ENCODE measurements at places on chromosomes 5 and 9.

DNA sequence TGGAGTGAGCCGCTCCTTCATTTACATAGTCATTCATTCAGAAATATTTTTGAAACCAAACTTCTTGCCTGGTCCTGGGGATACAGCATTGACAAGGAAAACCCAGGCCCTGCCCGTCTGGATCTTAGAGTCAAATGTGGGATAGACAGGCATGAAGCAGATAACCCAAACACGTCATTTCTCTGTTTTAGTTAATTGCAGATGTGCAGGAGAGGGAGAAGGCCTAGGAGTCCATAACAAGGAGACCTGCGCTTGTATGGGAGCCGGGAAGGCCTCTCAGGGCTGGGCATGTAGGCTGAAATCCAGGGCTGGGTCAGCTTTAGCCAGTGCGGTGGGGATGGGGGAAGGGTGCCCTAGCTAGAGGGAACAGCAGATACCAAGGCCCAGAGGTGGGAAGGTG, 43.3 kb downstream of the PRRX2 start:
- no peak for DNase-seq

DNA sequence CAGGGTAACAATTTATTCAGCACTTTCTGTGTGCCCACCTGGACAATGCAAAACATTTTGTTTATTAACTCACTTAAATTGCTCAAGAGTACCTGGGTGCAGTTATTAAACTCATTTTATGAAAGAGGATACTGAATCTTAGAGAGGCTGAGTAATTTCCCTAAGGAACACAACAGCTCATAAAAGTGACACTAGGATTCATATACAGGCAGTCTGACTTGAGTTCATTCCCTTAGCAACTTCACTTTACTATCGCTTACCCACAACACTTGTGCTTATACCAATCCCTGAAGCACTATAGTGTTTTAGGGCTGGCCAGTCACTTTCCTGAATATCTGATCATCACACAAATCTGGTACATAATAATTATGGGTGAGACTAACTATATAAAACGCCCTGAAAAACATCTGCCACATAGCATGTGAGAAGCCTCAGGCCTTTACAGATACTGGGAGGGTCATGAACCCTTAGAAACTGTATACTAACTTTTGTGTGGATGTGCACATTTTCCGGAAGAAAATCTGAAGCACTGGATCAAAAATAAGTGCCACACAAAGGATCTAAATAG, 11.3 kb downstream of the TRPM6 start:
- no peak for DNase-seq

DNA sequence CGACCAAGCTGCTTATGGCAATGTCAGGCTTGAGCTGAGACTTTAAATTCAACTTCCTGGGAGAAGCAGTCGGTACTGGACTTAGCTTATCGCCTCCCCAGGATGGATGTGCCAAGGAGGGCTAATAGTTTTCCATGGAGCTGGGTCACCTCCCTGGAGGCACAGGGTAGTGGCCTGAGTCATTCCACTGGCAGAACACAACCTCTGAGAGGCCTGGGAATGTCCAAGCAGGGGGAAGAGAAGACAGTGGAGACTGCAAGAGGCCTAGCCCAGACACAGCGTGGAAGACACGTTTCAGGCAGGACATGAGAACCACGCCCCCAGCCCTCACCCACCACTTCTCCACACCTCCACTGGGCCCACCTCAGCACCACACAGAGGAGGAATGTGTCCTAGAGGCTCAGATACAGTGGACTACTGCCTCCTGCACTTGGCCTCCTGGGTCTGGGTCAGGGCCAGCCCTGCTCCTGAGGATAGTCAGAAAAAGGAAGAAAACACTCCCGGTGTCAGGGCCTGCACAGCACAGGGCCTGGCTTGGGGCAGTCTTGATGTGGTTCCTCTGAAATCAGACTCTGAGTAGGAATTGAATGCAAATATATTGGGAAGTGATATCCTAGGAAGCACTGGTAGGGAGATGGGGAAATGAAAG, 171.8 kb downstream of the FSTL4 start:
- peak; percentile 83 for DNase-seq

- DNase-seq, result no peak
Measured at GRCh38 chr9:38309324-38310195, 82.9 kb upstream of the ALDH1B1 start.

DNA sequence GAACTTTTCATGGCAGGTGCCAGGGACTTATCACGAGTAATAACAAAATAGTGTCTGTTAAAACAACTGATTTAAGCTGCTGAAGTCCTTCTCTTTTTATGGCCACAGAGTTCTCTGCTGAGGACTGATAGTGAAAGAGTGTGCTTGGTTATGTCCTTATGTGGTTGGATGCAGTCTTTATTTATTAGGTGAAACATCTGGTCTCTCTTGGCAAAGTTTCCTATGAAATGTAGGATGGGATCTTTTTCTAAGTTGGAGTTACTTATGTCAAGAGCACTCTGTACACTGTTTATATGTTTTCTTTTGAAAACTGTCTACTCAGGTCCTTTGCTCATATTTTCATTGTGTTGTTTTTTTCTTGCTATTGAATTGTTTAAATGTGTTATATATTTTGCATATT, 1816.1 kb upstream of the C9orf72 start:
- DNase-seq, result no peak

GRCh38 chr9:122347348-122348287, 23.2 kb upstream of the PTGS1 start:
- no peak for DNase-seq

DNA sequence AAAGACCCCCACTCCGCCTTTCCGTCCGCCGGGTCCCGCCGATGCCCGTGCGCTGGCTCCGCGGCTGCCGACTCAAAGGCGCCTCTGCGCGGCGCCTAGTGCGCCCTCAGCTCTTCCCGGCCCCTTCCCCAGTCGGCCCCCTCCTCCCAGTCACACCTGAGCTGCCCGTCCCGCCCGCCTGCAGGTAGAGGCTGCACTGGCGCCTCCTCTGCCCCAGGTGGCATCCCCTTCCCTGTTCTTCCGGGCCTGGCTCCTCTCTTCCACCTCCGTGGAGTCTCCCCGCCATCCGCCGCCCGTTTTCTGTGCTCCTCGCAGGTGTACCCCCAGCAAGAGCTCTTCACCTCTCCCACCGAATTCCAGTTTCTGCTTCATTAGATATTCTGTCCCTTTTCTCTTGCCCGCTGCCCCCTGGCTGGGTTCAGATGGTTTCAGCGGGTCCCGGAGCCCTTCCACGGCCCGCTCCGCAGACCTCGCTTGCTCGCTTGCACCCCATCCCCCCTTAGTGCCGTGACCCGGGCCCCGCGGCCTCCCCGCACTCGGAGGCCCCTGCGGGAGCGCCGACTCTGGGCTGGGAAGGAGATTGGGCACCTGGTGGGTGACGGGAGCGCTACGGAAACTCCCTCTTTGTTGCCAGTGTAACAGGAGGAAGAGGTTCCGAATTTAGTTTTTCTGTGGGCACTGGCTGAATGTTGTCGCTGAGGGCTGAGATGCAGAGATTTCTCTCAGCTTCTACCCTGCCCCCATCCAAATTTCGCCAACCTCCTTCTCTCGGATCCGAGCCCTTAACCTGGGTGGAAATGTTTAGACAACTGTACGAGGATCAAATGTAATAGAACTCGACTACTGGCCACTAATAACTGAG, 809 bp downstream of the SLC44A1 start:
- DNase-seq, result peak; percentile 83

GRCh38 chr9:70479880-70480291, 65.4 kb upstream of the KLF9 start:
- DNase-seq, result no peak

GRCh38 chr9:26058111-26058895, 380.1 kb upstream of the TUSC1 start:
- DNase-seq, result no peak

DNA sequence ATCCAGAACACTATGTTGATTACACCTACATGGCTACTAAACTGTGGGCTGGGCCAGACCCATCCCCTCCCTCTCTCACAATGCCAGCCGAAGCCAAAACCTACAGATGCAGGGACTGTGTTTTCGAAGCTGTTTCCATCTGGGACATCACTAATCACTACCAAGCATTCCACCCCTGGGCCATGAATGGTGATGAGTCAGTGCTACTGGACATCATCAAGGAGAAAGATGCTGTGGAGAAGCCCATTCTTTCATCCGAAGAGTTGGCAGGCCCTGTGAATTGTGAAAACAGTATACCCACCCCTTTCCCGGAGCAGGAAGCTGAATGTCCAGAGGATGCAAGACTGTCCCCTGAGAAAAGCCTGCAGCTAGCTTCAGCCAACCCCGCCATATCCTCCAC, 65.0 kb downstream of the ZNF462 start:
- DNase-seq, result no peak

GRCh38 chr5:33205727-33206410, 234.9 kb upstream of the TARS1 start:
- no peak for DNase-seq

DNA sequence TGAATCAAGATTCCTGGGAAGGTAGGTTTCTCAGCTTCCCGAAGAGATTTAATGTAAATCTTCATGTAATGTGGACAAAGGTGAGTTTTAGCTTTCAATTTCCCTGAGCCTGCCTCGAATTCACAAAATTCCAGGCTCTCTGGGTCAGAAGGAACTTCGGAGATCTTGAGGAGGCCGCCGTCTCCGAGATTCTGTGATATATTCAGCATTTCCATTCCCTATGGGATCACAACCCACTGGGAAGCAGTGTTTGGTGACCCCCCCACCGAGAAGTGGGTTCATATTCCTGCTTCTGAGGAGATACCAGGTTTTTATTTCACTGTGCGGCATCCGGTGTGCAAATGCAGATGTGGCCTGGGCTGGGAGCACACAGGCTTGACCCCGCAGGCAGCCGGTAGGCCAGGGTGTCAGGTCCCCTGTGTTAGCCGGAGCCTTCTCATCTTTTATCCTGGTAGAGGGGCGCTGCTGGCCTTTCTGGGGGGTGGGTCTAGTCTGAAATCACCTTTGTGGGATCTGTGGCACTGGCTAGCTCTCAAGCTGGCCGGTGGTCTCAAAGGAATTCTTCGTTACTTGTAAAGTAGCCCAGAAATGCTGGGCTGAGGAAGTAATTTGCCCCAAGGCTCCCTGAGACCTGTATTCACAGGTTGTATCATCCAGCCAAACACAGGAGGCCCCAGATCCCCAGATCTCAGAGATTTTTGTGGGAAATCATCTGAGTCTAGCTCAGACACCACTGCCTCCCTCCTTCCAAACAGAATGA, 1.4 kb downstream of the PLEKHG4B start:
- no peak for DNase-seq

DNA sequence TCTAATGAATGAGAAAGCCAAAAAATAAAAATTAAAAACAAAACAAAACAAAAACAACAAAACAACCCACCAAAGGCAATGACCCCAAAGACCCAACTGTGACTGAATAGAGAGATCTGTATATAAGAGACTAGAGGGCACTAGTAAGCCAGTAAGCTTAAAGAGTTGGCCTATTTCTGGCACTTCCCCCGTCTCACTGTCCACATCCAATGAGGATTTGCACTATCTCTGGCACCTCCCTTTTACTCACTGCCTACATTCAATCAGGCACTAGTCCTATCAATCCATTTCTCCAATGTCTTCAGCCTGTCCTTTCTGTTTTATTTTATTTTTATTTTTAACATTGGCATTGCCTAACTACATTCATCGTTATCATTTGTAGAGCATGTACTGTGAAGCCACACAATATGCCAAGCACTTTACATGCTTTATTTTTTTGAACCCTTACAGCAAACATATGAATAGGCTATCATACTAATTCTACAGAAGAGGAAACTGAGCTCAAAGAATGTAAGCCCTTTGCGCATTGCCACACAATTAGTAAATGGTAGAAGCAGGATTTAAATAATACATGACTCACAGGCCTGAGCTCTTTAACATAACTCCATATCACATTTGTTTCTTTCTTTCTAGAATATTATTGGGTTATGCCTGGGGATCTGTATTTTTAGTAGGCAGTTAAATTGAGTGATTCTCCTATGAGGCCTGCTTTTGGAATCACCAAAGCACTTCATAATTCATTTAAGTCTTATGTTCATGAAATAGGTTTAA, 70.0 kb downstream of the C6 start:
- DNase-seq, result no peak

- DNase-seq, result no peak
Measured at GRCh38 chr5:82785882-82786509, 291.2 kb downstream of the TMEM167A start.

DNA sequence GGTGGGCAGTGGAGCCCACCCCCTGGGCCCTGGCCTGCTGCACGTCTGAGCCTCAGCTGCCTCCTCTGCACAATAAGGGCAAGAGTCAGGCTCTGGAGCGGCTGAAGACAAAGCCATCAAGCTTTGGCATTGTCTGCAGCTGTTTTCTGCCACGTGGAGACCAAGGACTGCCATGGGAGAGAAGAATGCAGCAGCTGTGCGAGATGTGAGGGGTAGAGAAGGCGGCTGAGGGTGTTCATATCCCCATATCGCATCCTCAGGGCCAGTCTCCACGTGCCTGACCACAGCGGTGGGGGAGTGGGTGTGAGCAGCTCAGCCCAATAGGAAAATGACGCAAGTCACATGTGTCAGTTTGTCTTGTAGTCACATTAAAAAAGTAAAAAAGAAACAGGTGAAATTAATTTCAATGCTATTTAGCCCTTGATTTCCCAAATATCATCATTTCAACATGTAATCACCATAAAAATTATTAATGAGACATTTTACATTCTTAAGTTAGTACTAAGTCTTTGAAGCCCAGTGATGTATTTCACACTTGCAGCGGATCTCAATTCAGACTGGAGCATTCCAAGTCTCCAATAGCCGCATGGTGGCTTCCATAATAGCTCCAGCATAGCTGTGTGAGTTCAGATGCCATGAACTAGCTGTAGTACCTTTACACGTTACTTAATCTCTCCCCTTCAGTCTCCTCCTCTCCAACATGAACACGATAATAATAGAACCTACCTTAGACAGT, 6.6 kb downstream of the C1QTNF2 start:
- DNase-seq, result peak; percentile 40

DNA sequence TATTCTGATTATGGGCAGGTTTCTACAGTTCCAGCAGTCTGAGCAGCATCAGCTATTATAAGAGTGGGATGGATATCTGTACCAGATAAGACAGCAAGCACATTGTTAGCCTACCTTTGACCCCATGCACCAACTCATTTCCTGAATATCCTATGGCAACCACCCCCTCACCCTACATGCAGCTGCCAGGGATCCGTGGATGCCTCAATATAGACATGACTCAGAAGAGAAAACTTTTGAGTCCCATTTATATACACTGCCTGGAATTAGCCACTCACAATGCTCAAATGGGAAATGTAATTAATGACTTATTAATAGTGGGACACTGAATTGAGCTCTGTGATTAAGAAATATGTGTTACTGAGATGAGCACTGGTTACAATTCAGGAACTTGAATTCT, 124.4 kb downstream of the SSBP2 start:
- DNase-seq, result no peak

- DNase-seq, result no peak
Measured at GRCh38 chr5:55998966-55999365, 4.2 kb upstream of the IL6ST start.

Measured in coronary artery (tissue), 2 donors.